ENCODE measurements at places on chromosomes 7 and 10. TPM values are rescaled to one million over a fixed set of nuclear protein-coding genes. Genes with fewer than 3 reads are reported as not detected.
A peak's percentile ranks its signal among the peaks of the same experiment; 100 is the strongest.

DNA sequence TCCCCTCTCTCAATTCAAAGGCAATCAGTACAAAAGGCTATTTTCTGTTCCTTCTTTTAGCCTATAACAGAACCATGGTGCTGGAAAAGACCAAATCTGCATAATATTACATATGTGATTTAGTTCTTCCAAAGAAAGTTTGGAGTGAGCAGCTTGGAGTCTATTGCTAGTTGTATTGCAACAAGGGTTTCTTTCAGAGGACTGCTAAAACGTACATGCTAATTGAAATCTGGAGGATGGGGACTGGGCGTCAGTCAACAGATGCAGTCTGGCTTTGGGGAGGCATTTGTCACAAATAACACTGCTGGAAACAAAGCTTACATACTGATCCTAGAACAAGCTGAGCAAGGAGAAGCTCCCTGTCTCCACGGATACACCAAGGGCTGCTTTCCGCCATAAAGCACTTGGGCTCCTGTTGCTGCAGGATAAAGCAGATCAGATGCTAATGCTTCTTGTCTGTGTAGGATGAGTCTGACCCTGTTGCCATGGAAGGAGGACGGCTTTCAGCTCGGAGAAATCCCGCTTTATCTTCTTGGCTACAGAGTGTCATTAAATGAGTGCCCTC is 883.5 kb downstream of the SORCS1 start:
- H3K36me3 ChIP-seq = no peaks in the 10 kb centered on the region
- no peak for DNase-seq
- no peaks in the 10 kb centered on the region for H3K27me3 ChIP-seq

- no peaks in the 10 kb centered on the region for H3K36me3 ChIP-seq
- no peak for DNase-seq
- H3K4me1 ChIP-seq = peaks cover 10% of the 10 kb centered on the region
- no peak overlapping the region for H3K27ac ChIP-seq
Observed at GRCh38 chr7:2611922-2612321, 19.9 kb upstream of the TTYH3 start.

- no peak overlapping the region for H3K27ac ChIP-seq
- H3K27me3 ChIP-seq = peaks cover 72% of the 10 kb centered on the region
- H3K4me3 ChIP-seq = peak overlapping the region; percentile 86
- no peak for DNase-seq
- peaks cover 5% of the 10 kb centered on the region for H3K36me3 ChIP-seq
- peaks cover 18% of the 10 kb centered on the region for H3K4me1 ChIP-seq
Observed at GRCh38 chr10:124447751-124448466, 1.9 kb downstream of the NKX1-2 start.

GRCh38 chr7:66206934-66207240 is 1.8 kb downstream of the TPST1 start:
- H3K36me3 ChIP-seq = peaks cover 7% of the 10 kb centered on the region
- peaks cover 55% of the 10 kb centered on the region for H3K27me3 ChIP-seq
- no peak overlapping the region for H3K4me3 ChIP-seq
- peaks cover 26% of the 10 kb centered on the region for H3K4me1 ChIP-seq
- no peak overlapping the region for H3K27ac ChIP-seq
- no peak for DNase-seq

DNA sequence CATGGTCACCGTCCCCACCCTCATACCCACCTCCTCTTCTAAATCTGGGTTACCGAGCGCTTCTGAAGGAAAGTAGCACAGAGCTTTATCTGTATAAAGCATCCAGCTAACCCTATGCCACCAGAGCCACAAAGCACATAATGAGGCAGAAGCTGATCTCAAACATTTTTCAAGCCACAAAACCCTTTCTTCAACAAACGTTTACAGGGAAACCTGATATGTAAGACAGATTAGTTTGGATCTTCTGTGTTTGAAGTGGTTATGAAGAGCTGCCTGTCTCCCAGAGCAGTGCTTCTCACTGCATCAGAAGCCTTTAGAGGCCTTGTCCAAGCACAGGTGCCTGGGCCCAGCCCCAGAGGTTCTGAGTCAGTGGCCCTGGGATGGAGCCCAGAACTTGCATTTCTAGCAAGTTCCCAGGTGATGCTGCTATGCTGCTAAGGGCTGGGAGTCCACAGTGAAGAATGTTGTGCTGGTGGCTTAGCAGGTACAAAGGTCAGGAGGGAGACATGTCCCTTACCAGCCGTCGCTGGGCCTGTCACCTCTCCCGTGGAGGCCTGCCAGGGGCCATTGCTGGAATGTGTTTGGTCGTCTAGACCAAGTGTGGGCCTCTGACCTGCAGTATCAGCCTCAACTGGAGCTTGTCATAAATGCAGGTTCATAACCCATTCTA is 90.4 kb downstream of the TAF3 start:
- peaks cover 25% of the 10 kb centered on the region for H3K4me1 ChIP-seq
- no peaks in the 10 kb centered on the region for H3K27me3 ChIP-seq
- H3K27ac ChIP-seq = peak overlapping the region; percentile 51
- no peak overlapping the region for H3K4me3 ChIP-seq
- no peak for DNase-seq

The BAMBI gene
- total RNA-seq = 4.1 TPM

DNA sequence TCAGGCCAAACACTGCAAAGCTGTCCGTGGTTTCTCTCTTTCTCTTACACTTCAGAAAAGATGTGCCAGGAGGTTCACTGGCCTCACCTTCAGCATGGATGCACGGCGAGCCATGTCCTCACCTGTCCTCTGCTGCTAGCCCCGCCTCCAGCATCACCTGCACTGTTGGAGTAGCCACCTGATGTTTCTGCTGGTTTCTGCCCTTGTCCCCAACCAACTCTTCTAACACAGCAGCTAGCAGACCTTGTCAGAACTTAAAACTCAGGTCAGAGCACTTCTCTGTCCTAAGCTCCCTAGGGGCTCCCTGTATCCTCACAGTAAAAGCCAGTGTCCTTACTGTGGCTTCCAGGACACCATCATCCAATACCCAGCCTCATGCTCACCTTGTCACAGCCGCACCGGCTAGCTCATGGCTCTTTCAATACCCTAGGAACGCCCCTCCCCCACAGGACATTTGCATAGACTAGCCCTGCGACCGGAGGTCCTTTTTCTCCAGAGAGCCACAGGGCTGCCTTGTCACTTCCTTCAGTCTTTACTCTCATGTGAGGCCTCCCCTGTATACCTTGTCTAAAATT is 15.2 kb downstream of the PALD1 start:
- no peak for DNase-seq
- peaks cover 7% of the 10 kb centered on the region for H3K4me1 ChIP-seq
- H3K4me3 ChIP-seq = no peak overlapping the region
- peaks cover 31% of the 10 kb centered on the region for H3K27me3 ChIP-seq

DNA sequence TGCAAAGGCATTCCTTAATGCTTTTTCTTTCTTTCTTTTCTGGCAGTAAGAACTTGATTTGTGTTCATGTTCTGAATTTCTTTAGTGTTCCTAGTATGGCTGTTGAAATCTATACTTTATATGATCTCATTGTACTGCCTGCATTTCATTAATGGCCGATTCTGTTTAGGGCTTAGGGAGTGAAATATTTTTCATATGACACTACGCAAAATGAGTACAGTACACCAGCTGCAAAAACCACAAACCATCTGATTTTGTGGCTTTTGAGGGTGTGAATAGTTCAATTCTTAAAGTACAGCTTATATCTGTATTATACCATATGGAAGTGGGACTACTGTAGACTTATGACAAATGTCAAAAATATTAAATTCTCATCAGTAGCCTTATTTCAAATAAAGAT is 69.1 kb upstream of the FOXP2 start:
- DNase-seq = no peak
- H3K27me3 ChIP-seq = peaks cover 5% of the 10 kb centered on the region
- no peaks in the 10 kb centered on the region for H3K4me1 ChIP-seq
- no peaks in the 10 kb centered on the region for H3K36me3 ChIP-seq

The SEMA4G gene
- 0.96 TPM for total RNA-seq

The OLAH gene
- total RNA-seq = not detected

GRCh38 chr7:96178581-96178980 is 143.3 kb downstream of the SLC25A13 start:
- H3K4me1 ChIP-seq = no peaks in the 10 kb centered on the region
- no peaks in the 10 kb centered on the region for H3K27me3 ChIP-seq
- H3K27ac ChIP-seq = no peak overlapping the region
- H3K36me3 ChIP-seq = peaks cover 13% of the 10 kb centered on the region
- H3K4me3 ChIP-seq = no peak overlapping the region

- no peak overlapping the region for H3K4me3 ChIP-seq
- H3K36me3 ChIP-seq = no peaks in the 10 kb centered on the region
- no peak overlapping the region for H3K27ac ChIP-seq
- H3K27me3 ChIP-seq = peaks cover 5% of the 10 kb centered on the region
Observed at GRCh38 chr10:9157656-9158055, 1103.2 kb downstream of the GATA3 start.

GRCh38 chr10:66538371-66538770 is 387.5 kb upstream of the LRRTM3 start:
- DNase-seq = no peak
- no peaks in the 10 kb centered on the region for H3K27me3 ChIP-seq
- no peaks in the 10 kb centered on the region for H3K36me3 ChIP-seq
- no peaks in the 10 kb centered on the region for H3K4me1 ChIP-seq
- no peak overlapping the region for H3K27ac ChIP-seq

GRCh38 chr10:125152450-125153368 is 7.7 kb downstream of the CTBP2 start:
- no peak for DNase-seq
- H3K27me3 ChIP-seq = peaks cover 82% of the 10 kb centered on the region
- no peak overlapping the region for H3K4me3 ChIP-seq
- no peak overlapping the region for H3K27ac ChIP-seq

The GAD2 gene
- total RNA-seq = not detected

DNA sequence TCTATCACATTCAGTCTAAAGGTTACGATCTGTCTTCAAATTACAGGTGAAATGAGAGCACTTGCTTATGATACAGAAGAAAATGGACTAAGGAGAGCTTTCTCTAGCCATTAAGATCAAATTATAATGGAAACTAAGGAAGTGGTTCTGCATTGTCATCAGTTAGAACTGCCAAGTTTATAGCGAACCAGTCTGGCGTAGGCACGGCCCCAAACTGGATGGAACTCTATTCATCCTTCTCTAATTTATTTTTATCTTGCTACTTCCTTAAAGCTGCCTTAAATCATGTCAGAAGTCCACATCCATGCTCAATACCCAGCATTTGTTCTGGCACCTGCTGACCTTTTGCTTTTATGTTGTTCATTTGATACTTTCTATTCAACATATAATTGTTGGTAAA is 63.7 kb upstream of the APBB1IP start:
- no peak overlapping the region for H3K4me3 ChIP-seq
- no peaks in the 10 kb centered on the region for H3K27me3 ChIP-seq
- H3K36me3 ChIP-seq = peaks cover 3% of the 10 kb centered on the region

- H3K4me3 ChIP-seq = no peak overlapping the region
- peaks cover 2% of the 10 kb centered on the region for H3K4me1 ChIP-seq
- DNase-seq = no peak
- H3K27ac ChIP-seq = no peak overlapping the region
- no peaks in the 10 kb centered on the region for H3K27me3 ChIP-seq
- H3K36me3 ChIP-seq = no peaks in the 10 kb centered on the region
Observed at GRCh38 chr7:40234046-40234445, 99.2 kb downstream of the SUGCT start.

The C10orf67 gene
- total RNA-seq = 0.26 TPM

DNA sequence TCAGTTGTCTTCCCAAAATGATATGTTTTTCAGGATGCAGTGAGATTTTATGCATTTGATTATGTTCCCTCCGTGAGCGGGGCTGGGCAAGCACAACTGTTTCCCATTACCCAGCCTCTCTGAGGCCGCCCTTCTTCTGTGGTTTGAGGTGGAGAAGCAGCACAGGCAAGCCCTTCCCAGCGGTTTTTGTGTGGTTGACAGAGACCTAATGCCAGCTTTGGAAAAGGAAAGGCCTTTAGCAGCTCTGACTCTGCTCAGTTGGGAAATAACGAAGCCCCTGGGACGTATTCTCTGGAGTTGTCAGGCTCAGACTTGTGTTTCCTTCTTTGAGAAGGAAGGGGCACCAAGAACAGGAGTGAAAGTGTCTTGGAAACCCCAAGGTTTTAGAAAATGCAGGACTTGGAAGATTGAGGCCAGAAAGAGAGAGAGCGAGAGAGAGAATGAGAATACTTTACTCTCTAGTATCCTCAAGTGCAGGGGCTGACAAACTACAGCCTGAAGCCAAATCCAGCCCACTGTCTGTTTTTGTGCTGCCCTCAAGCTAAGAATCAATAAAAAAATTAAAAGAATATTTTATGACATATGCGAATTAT is 20.6 kb upstream of the PDCD4 start:
- DNase-seq = no peak
- H3K36me3 ChIP-seq = peaks cover 5% of the 10 kb centered on the region
- peaks cover 65% of the 10 kb centered on the region for H3K4me1 ChIP-seq
- H3K27ac ChIP-seq = peak overlapping the region; percentile 93
- H3K4me3 ChIP-seq = peak overlapping the region; percentile 73

The DLG5 gene
- 9.7 TPM for total RNA-seq

- H3K4me3 ChIP-seq = no peak overlapping the region
- H3K27me3 ChIP-seq = no peaks in the 10 kb centered on the region
- no peaks in the 10 kb centered on the region for H3K36me3 ChIP-seq
- H3K27ac ChIP-seq = no peak overlapping the region
- DNase-seq = no peak
- no peaks in the 10 kb centered on the region for H3K4me1 ChIP-seq
Observed at GRCh38 chr7:159167139-159167538, 22.5 kb upstream of the VIPR2 start.

- peaks cover 11% of the 10 kb centered on the region for H3K27me3 ChIP-seq
- no peak for DNase-seq
- H3K27ac ChIP-seq = no peak overlapping the region
- H3K4me3 ChIP-seq = no peak overlapping the region
Observed at GRCh38 chr7:127064-127598, 65.2 kb upstream of the FAM20C start.

The CHST3 gene
- total RNA-seq = not detected

DNA sequence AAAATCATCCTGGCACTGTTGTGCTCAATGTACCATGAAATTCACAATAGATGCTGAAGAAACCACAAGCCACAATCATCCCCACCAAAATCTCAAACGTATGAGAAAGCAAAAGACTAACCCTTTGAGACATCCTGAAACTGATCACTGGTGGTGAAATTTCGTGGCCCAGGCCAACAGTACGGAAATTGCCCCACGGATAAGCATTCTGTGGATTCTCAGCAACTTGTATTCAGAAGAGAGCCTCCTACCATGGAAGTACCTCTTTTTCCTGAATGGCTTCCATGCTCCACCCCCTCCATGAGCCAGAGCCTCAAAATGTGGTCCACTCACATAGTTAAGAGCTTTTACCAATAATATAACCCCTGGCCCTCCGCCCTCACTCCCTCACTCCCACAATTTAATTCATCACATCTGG is 163.9 kb upstream of the AUTS2 start:
- H3K4me1 ChIP-seq = no peaks in the 10 kb centered on the region
- no peaks in the 10 kb centered on the region for H3K36me3 ChIP-seq
- no peak for DNase-seq

All from T-helper 17 cell (primary cell).